ENCODE measurements at places on chromosomes 5 and 9.

DNA sequence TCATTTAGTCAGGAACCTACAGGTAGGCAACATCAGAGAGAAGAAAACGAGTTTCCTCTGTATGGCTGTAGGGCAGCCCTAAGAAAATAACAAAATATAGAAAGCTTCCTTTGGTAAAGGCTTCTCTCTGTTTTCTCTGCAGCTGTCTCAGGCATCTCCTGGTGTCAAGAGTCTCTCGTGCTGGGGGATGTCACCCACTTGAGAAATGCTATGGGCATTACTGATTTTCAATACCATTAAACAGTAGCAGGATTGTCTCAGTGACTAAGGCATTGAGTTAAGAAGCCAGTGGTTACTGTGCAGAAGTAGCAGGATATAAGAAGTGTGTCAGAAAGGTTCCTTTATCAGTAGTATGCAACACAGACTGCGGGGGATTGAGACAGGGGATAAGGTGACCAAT is 32.4 kb downstream of the LIFR start:
- DNase-seq, result no peak

DNA sequence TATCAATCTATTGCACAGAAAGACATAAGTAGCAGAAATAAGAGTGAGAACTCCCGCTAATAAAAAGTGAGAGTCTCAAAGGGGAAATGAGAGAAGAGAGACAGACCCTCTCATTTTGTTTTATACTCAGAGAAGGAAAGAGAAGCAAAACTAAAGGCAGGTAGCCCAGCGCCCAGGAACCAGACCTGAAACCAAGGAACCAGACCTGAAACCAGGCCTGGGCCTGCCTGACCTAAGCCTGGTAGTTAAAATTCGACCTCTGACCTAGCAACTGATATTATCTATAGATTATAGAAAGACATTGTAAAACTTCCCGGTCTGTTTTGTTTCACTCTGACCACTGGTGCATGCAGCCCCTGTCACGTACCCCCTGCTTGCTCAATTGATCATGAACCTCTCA is 134.5 kb upstream of the SEMA6A start:
- DNase-seq, result no peak

DNA sequence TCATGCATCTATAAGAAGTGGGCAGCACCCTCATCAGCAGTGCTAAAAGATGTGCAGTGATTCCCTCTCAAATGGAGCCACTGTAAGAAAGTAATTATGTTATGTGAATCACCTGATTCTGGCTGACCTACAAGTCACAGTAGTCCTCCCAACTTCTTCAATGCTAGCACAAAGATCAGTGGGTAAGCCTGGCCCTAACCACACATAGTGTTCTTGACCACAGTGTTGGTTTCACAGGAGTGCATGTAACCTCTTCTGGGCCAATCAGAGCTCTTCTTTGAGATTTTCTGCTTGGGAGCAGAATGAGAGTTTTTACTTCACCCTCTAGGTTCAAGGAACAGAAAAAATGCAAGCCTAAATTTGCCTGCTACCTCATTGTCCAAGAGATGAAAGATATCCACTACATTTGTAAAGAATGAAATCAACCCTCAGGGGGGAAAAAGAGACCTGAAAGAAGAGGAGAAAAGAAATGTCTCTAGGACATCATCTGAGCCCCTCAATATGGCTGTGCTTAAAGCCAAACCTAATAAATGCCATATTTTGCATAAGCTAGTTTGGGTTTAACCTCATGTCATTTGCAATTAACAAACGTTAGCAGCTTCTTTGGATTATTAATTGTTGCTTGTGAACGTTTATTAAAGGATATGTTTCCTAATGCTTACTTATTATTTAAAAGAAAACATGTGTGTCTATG is 65.3 kb upstream of the ADRB2 start:
- DNase-seq, result no peak

GRCh38 chr5:102865510-102866236 is 110.6 kb downstream of the PAM start:
- DNase-seq, result peak; percentile 10

GRCh38 chr9:92187390-92187789 is 72.2 kb upstream of the SPTLC1 start:
- no peak for DNase-seq

All from activated CD4-positive, alpha-beta T cell treated with anti-CD3 and anti-CD28 coated beads for 24 hours (primary cell).